Urothelium cell line (cell line): ENCODE measurements at places on chromosomes 2 and 18.

DNA sequence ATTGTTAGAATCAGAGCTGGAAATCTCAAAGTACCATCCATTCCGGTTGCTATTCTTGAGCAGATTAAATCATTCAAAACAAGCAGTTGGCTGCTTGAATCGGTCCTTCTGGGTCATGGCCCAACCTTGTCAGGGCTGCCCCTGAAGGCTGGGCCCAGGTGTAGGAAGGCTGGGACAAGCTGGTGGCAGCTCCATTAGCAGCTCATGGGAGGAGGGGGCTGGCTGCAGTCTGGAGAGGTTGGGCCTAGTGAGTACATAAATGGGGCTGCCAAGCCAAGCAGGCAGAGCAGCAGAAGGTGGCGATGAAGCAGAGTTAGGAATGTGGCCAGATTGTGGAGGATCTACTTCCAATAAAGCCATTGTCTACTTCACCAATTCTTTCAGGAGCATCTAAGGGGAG is 81.4 kb downstream of the ADCYAP1 start:
- DNase-seq = no peak

DNA sequence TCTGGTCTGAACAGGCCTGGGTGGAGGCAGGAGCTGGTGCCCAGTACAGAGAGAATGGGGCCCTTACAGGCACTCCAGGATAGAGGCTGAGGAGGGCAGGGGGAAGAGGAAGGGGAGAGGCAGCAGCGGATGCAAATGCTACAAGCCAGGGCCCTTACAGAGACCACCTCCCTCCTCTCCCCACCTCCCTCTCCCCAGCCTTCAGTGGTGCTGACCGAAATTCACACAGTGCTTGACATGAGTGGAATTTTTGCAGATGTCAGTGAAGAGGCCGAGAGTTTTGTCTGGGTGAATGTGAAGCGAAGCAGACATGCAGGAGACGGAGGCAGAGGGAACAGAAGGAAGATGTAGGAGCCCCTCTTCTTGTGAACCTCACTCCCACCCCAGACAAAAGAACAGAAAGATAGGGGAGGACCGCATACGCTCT is 31.9 kb downstream of the CIB4 start:
- no peak for DNase-seq

GRCh38 chr2:168032091-168032490 is 215.3 kb downstream of the STK39 start:
- no peak for DNase-seq

DNA sequence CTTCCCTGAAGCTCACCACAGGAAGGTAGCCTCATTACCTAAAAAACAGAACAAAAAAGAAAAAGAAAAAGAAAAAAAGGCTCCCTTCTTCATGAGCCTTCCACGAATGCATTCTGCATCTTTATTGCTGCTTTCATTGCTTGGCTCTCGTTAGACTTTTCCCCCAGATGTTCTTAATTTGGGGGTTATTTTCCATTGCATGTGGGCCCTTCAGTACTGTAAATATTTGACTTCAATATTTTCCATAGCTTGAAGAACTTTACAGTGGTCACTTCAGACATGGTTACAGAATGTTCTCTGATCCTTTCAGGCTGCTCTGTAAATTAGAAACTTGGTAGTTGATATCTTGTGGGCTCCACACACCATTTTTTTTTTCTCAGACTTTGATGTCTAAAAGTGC is 65.6 kb upstream of the COPS8 start:
- no peak for DNase-seq

DNA sequence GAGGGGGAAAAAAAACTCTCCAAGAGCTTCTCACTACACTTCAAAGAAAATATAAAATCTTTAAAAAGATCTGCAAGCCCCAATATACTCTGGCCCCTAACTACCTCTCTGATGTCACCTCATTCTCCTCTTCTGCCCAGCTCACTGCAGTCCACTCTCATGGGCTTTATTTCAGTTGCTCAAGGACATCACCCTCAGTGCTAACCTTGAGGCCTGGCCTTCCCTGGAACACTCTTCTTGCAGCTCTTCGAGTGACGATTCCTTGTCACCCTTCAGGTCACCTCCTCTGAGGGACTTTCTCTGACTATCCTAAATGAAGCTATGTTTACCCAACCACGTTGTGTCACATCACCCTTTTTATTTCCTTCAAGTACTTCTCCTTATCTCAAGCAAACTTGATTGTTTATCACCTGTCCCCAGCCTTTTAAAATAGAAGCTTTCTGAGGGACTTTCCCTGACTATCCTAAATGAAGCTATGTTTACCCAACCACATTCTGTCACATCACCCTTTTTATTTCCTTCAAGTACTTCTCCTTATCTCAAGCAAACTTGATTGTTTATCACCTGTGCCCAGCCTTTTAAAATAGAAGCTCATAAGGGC is 10.4 kb downstream of the RTTN start:
- DNase-seq = no peak
